Activated CD4-positive, CD25-positive, alpha-beta regulatory T cell treated with anti-CD3 and anti-CD28 coated beads, Interleukin-2, amount 50 U/mL, for 24 hours (primary cell): ENCODE measurements at places on chromosomes 12 and 14.

GRCh38 chr12:129481921-129482320, 421.9 kb downstream of the TMEM132D start:
- ATAC-seq, result no peak

GRCh38 chr14:45251912-45252311, 1.1 kb downstream of the MIS18BP1 start:
- no peak for ATAC-seq

GRCh38 chr12:2259369-2259768, 206.6 kb downstream of the CACNA1C start:
- no peak for ATAC-seq

DNA sequence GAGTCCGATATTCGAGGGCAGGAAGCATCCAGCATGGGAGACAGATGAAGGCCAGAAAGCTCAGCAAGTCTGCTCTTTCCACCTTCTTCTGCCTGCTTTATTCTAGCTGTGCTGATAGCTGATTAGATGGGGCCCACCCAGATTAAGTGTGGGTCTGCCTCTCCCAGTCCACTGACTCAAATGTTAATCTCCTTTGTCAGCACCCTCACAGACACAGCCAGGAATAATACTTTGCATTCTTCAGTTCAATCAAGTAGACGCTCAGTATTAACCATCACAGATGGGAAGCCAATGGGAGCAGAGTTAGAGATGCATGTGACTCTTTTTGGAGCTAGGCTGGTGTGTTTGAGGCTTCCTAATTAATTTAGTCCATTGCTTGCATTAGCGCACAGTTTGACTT, 17.0 kb downstream of the C12orf75 start:
- ATAC-seq, result no peak

- no peak for ATAC-seq
These were observed 4.1 kb upstream of the SLC7A7 start for GRCh38 chr14:22819151-22819988.

GRCh38 chr12:6699989-6700645, 498 bp downstream of the PIANP start:
- peak; percentile 25 for ATAC-seq

GRCh38 chr14:88496414-88496813, 58.4 kb downstream of the PTPN21 start:
- ATAC-seq, result no peak

- peak; percentile 49 for ATAC-seq
These were observed 9.4 kb downstream of the ASPG start for GRCh38 chr14:104094709-104095425.

- ATAC-seq, result no peak
These were observed 538.2 kb upstream of the TBX3 start for GRCh38 chr12:115222220-115222619.

DNA sequence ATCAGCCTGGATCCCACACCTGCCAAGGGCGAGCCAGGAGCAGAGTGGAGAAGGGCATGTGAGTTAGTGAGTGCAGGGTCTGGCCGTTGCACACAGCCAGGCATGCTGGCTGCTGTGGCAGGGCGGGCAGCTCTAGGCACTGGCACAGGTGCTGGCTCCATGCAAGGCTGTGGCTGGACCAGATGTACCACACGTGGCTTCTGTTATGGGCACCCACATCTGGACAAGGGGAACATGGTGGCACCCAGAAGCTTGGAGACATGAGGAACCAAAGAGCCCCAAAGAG, 20.1 kb downstream of the SERPINA3 start:
- no peak for ATAC-seq

- ATAC-seq, result no peak
These were observed 34.5 kb upstream of the PLEK2 start for GRCh38 chr14:67446371-67447032.

GRCh38 chr14:59753512-59753911, 117.1 kb downstream of the RTN1 start:
- ATAC-seq, result no peak
